ENCODE measurements at places on chromosomes 3 and 15.

DNA sequence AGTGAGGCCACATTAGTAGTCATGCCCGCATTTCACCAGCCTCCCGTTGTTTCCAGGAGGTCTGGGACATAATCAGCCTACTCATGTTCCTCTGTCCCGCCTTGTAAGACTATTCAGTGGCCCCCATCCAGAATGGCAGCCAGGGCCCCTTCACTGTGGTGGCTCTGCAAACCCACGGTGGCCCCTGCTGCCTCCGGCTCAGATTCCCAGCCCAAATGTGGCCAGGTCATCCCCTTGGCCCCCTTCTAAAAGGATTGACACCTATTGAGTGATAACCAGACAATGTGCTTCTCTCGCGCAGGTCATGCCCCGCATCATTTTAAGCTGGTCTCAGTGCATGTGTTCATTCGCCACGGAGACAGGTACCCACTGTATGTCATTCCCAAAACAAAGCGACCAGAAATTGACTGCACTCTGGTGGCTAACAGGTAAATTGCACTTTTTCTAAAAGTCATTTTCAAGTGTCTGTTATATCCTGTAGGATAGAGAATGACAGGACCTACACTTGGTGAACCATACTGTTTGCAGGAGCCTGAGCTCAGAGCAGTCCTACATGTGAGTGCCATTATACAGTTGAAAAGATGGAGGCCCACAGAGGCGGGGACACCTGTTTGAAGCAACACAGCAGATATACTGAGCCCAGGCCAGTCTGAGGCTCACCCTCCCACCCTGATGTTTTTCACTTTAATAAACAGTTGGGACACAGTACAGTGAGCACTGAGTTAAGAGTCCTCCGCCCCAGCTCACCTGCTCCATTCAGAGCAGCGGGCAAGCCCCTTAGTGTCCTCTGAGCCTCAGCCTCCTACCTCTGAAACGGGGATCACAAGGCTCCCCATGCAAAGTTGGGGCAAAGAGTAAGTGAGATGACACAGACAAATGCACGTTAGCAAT, 47.7 kb downstream of the PXYLP1 start:
- peak; percentile 24 for DNase-seq

DNA sequence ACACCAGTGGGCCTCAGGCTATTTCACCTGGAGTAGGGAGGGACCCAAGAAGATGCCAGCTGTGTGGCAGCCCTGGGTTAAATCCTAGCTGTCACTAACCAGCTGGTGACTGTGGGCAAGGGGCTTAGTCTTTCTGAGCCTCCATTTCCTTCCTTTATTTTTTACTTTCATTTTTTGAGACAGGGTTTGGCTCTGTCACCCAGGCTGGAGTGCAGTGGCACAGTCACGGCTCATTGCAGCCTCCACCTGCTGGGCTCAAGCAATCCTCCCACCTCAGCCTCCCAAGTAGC, 108.0 kb upstream of the SMAD3 start:
- DNase-seq, result no peak

DNA sequence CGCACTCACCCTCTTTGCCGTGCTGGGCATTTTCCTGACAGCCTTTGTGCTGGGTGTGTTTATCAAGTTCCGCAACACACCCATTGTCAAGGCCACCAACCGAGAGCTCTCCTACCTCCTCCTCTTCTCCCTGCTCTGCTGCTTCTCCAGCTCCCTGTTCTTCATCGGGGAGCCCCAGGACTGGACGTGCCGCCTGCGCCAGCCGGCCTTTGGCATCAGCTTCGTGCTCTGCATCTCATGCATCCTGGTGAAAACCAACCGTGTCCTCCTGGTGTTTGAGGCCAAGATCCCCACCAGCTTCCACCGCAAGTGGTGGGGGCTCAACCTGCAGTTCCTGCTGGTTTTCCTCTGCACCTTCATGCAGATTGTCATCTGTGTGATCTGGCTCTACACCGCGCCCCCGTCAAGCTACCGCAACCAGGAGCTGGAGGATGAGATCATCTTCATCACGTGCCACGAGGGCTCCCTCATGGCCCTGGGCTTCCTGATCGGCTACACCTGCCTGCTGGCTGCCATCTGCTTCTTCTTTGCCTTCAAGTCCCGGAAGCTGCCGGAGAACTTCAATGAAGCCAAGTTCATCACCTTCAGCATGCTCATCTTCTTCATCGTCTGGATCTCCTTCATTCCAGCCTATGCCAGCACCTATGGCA, 41.1 kb upstream of the CSTA start:
- DNase-seq, result no peak

DNA sequence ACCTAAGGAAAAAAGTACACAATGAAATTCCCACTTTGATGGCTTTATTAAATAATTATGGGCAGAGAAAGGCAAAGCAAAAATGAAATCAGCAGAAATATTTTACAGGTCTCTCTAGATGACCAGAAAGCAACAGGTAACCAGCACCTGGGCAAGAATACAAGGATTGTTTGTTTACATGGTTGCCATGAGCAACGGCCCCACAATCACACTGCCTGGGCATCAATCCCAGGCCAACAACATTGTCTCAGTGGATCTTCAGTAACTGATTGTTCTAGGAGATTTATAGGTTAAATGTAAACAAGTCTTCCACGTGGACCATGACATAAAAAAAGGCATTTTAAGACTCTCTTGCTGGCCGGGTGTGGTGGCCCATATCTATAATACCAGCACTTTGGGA, 82.6 kb downstream of the PDZRN3 start:
- DNase-seq, result no peak
